ENCODE measurements at places on chromosomes 1 and 21. TPM values are rescaled to one million over a fixed set of nuclear protein-coding genes. Genes with fewer than 3 reads are reported as not detected.

DNA sequence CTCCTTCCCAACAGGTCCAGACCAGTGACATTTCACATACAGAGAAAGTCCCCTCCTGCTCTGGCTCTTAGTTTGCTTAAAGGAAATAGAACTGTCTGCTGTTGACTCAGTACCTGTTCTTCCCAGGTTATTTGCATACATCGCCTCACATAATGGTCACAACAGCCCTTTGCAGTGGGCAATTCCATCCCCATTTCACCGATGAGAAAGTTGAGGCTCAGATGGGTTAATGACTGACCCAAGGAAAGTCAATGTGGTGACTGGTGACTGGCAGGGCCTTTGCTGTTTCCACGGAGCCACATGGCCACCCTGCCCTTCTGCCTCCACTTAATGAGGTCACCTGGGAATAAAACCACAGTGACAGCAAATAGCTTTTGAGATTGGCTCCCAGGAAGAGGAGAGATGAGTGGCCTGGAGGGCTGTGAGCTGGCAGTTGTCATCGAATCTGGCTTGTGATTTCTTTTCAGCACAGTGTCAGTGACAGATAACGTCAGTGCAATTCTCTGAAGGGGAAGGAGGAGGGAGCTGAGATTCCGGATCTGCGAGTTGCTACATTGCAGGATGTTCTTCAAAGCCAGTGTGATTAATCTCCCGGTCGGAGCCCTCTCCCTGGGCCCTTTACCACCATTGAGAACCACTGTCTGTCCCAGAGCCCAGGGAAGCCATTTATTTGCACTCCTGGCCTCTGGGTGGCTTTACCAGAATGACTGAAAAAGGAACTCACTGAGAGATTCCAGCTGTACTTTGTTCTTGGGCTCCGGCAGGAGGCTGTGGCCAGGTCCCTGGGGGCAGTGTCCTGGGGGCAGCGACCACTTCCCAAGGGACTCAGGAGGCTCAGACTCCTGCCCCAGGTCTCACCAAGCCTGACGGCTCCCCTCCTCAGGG lies 117.2 kb downstream of the CNIH3 start:
- DNase-seq, result no peak

DNA sequence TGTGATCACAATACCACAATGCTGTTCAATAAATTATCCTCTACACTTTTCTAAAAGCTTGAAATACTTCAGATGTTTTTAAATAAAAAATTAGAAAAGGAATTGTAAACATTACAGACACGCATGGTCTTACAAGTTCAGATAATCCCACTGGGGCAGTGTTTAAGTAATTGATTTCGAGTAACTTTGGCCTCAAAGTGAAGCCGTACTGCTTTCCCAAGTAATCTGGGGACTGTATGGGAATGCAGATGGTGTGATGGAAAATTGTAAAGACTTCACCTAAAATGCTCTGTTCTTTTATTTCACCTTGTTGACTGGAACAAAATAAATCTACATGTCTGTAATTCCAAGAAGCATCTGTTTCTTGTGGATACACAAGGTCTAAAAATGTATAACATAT lies 401.7 kb upstream of the LYPLAL1 start:
- no peak for DNase-seq

Gene ELF3
- total RNA-seq, result 0.62 TPM

DNA sequence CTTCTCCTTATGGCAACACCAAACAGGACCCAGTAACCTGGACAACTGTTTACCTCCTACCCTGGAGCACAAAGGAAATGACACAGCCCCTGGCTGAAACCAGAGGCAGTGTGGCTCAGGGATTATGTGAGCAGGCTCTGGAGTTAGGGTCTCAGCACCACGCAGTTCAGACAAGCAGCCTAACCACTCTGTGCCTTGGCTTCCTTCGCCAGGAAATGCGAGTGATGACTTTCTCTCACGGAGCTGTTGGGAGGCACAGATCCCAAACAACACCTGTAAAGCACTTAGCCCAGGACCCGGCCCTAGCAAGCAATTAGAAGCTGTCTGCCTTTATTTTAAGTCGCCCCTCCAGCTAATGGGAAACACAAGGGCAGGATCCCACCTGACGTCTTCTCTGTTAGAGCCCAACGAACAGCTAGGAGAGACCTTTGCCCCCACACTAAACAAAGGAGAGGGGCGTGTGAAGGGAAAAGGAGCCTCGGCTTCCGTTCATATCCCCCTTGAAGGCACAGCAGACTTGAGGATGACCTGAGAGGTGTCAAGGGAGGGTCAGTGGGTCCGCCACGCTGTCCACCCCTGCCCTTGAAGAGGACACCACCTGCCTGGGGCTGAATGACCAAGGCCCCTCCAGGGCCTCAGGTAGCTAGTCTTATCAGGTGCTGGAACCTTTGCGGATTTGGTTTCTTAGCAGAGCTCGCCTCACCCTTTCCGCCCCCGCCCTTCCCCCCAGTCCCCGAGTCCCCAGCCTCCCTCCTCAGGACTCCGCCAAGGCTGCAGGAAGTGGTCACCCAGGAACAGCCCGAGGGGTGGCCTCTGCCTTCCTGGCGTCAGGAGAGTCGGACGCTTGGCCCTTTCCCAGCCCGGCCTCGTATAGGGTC lies 860 bp downstream of the TMEM63A start:
- no peak for DNase-seq

DNA sequence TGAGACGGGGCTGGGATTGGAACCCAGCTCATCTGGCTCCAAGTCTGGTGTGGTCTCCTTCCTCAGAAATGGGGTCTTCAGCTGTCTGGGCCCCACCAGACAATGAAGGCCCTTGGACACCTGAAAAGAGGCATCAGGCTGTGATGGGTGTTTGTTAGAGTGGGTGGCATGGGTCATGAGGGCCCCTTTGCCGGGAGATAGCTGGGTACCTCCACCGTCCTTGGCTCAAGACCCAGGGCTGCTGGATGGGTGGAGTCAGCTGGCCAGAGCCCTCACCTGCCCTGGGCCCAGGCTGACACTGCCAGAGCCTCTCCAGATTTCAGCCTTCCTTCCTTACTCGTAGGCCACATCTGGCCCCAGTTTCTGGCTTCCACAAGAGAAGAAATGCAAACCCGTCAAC lies 13.4 kb upstream of the TTC22 start:
- DNase-seq, result no peak
